ENCODE measurements at places on chromosomes 1 and 21.

GRCh38 chr1:218679391-218679790, 334.3 kb downstream of the TGFB2 start:
- DNase-seq = no peak

GRCh38 chr1:27581823-27582243, 22.1 kb downstream of the AHDC1 start:
- DNase-seq = no peak

- no peak for DNase-seq
Observed at GRCh38 chr1:40247655-40248054, at the start of gene TMCO2. Gene TMCO2, plus strand, starts transcription at chr1:40247937. Its CDS starts 57 bp downstream, at chr1:40247994.

- DNase-seq = no peak
Observed at GRCh38 chr1:238701024-238701423, 685.3 kb upstream of the CHRM3 start.

DNA sequence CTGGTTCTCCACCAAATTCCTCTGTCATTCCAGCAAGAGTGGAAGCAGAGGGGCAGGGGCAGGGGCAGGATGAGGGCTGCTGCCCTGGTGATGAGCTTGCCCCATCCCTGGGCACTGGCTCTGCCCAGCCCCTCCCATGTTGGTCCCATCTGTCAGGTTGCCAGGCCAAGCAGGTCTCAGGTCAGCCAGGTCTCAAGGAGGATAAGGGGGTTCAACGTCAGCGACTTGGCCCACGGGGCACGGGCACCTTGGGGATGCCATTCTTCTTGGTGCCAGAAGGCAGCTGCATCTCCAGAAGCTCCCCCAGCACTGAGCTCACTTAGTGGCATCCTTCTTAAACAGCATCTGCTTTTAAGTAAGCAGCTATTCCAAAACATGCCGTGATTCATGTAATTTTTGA, 133.1 kb downstream of the AJAP1 start:
- DNase-seq = no peak

DNA sequence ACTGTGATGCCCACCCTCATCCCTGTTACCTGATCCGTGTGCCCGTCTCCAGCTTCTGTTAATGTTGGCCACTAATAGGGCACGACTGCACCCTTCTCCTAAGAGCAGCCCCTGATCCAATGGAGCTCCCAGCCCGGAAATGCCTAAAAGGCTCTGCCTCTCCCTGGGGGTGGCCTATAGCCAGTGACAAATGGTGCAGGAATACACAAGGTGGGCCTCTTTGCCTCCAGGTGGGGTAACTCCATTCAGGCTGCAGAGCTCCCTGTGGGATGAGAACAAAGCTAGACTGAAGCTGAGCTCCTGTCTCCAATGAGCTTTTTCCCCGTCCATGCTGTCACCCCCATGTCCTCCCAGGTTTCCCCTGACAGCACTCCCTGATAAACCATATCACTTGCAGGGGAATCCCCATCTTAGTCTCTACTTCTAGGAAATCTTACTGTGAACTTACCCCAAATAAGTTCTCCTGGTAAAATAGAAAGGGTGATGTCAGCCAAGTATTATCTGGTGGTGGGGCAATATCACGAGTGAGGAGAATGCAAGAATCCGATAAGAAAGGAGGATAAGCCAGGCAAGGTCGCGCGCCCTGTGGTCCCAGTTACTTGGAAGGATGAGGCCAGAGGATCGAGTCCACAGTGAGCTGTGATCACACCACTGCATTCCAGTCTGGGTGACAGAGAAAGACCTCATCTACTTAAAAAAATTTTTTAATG, 18.6 kb downstream of the S100A7A start:
- no peak for DNase-seq
